Activated naive CD8-positive, alpha-beta T cell treated with anti-CD3 and anti-CD28 coated beads, Interleukin-2, amount 50 U/mL, for 16 hours (primary cell): ENCODE measurements at places on chromosomes 1 and 21.

- no peak for DNase-seq
Observed at GRCh38 chr1:44539991-44540730, 134.1 kb downstream of the TMEM53 start.

GRCh38 chr1:149917571-149918144 is at the start of gene SV2A:
Gene SV2A (minus strand): TSS chr1:149917844. CDS start chr1:149913840, 4,004 bp downstream.
- no peak for DNase-seq

- DNase-seq: no peak
Observed at GRCh38 chr1:19000065-19000464, 43.6 kb upstream of the IFFO2 start.

- DNase-seq: no peak
Observed at GRCh38 chr1:199172171-199173124, 533.6 kb downstream of the PTPRC start.

DNA sequence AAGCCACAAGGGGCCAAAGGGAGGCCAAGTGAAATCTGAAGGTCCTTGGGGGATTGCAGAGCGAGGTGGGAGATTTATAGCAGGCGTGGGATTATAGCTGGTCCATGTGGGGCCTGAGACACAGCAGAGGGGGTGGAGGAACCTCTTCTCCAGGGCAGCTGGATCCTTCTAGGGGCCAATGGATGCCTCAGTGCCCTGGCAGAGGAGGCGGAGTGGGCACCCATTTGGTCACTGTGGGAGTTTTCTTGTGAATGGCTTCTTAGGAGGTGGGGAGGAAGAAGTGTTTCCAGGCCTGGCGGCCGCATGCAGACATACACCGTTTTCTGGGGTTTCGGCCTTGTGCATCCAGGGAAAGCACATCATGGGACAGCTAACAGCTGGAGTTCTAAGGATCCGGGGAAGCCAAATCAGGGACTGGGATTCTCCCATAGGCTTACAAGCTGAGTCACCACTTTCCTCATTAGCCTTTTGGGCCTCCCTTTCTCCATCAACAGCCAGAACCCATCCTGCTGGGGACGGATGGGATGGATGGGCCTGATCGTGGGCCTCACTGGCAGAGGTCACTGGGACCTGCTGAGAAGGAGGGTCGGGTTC is 76.5 kb downstream of the RHOU start:
- no peak for DNase-seq

- no peak for DNase-seq
Observed at GRCh38 chr1:169610108-169610507, 19.8 kb downstream of the SELP start.
